Activated CD8-positive, alpha-beta memory T cell treated with anti-CD3 and anti-CD28 coated beads, Interleukin-2, amount 10 ng/mL, durations not matched to agents 7 days and 5 days (primary cell): ENCODE measurements at places on chromosomes 1 and 21. TPM values are rescaled to one million over a fixed set of nuclear protein-coding genes. Genes with fewer than 3 reads are reported as not detected.

The SYT11 gene
- total RNA-seq, result 29.9 TPM

The KRTAP19-1 gene
- total RNA-seq, result not detected

The PLA2G4A gene
- total RNA-seq, result 2.0 TPM

The ARHGEF10L gene
- total RNA-seq, result not detected

The CBR3 gene
- 18.6 TPM for total RNA-seq

The FCRL5 gene
- total RNA-seq, result not detected

The SOD1 gene
- total RNA-seq, result 190 TPM

The ST6GALNAC5 gene
- total RNA-seq, result not detected

The MYCL gene
- total RNA-seq, result 0.12 TPM

The RIMKLA gene
- 1.5 TPM for total RNA-seq
